Activated naive CD8-positive, alpha-beta T cell treated with anti-CD3 and anti-CD28 coated beads, Interleukin-2, amount 50 U/mL, for 24 hours (primary cell): ENCODE measurements at places on chromosomes 4 and X.
A peak's percentile ranks its signal among the peaks of the same experiment; 100 is the strongest.

- DNase-seq = no peak
These were observed 201.0 kb downstream of the SPRY1 start for GRCh38 chr4:123597586-123597985.

- DNase-seq = no peak
These were observed 8.2 kb upstream of the HSD17B11 start for GRCh38 chr4:87399148-87399547.

- no peak for DNase-seq
These were observed 198.0 kb upstream of the MAMLD1 start for GRCh38 chrX:150164971-150165600.

DNA sequence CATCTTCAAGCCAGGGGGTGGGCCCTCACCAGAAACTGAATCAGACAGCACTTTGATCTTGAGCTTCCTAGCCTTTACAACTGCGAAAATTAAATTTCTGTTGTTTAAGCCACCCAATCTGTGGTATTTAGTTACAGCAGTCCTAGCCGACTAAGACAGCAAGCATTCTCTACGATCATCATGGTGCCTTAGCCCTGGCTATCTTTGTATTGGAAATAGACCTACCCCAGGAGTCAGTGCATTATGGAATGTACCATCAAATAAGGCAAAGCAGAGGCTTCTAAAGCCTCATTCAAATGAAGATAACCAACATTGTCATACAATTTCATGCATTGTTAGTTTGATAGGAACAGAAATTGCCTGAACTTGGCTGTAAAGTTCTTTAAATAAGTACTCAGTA is 75.0 kb downstream of the PARM1 start:
- DNase-seq = no peak

DNA sequence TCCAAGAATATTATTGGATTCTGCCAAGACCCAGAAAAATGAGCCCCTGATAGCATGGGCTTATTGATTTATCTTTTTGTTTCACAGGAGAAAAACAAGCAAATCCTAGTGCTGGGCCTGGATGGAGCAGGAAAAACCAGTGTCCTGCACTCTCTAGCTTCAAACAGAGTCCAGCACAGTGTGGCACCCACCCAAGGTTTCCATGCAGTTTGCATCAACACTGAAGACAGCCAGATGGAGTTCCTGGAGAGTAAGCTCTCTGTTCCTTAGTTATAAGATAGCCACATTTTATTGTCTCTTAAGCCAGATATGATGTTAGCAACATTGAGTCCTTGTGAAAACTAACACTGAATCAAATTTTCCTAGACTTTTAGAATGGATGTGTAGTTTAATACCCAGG is 5.5 kb downstream of the ARL9 start:
- no peak for DNase-seq

- DNase-seq = no peak
These were observed 25.4 kb downstream of the SORCS2 start for GRCh38 chr4:7217474-7218321.

- DNase-seq = no peak
These were observed 15.9 kb downstream of the CCDC149 start for GRCh38 chr4:24896977-24897376.

DNA sequence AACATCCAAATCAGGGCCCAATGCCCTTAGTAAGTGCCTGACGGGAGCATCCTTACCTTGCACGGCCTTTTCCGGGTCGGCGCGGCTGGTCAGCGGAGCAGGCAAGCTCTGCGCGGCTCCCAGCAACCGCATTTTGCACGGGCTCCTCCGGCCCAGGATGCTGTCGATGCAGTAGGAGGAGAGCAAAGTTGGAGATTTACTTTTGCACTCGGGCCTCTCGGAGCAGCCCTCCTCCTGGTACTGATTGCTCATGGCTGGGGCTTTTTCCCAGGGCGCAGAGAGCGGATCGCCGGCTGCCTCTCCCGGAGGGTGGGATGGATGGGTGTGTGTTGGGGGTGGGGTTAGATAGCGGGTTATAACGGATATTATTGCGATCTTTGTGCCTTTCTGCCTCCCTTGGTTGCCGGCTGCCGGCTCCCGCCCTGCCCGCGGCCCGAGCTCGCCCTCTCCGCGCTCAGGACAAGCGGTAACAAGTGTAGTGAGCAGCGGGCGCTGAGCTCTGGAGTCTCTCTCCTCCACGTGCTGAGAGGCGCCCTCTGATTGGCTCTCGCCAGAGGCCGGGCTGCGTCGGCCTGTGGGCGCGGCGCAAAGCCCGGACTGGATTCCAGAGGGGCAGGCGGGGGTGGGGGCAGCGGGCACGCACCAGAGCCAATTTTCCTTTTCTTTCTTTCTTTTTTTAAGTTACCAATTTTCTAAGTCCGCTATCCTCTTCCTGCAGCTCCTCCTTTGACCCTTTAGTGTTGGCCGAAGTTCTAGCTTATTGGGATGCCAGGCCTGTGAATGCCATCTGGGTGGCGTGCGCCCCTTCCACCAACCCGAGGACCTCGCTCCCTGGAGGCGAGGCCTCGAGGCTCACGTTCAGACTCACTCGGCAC is at the start of gene ARX:
TSS of gene ARX (minus strand) at position 480 of the 875 bp plus-strand sequence. CDS start at position 252, 228 bp downstream.
- DNase-seq = peak; percentile 30

- peak; percentile 48 for DNase-seq
These were observed 552 bp downstream of the NKRF start for GRCh38 chrX:119605464-119606279.

GRCh38 chr4:90137555-90137954 is 10.4 kb downstream of the CCSER1 start:
- DNase-seq = no peak

- DNase-seq = no peak
These were observed 201.0 kb downstream of the PAPSS1 start for GRCh38 chr4:107519053-107519452.
